ENCODE measurements at places on chromosomes 1 and 21.

GRCh38 chr1:203406446-203407045 is 55.6 kb upstream of the FMOD start:
- DNase-seq = no peak

GRCh38 chr1:210490781-210491180 is 162.1 kb downstream of the HHAT start:
- DNase-seq = no peak

DNA sequence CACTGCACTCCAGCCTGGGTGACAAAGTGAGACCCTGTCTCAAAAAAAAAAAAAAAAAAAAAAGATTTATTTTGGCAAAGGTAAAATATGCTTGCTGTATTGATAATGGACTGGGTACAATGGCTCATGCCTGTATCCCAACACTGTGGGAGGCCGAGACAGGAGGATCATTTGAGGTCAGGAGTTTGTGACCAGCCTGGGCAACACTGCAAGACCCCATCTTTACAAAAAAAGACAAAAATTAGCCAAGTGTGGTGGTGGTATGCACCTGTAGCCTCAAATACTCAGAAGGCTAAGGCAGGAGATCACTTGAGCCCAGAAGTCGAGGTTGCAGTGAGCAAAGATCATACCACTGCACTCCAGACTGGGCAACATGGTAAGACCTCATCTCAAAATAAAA is 6.3 kb downstream of the SF3A3 start:
- no peak for DNase-seq

DNA sequence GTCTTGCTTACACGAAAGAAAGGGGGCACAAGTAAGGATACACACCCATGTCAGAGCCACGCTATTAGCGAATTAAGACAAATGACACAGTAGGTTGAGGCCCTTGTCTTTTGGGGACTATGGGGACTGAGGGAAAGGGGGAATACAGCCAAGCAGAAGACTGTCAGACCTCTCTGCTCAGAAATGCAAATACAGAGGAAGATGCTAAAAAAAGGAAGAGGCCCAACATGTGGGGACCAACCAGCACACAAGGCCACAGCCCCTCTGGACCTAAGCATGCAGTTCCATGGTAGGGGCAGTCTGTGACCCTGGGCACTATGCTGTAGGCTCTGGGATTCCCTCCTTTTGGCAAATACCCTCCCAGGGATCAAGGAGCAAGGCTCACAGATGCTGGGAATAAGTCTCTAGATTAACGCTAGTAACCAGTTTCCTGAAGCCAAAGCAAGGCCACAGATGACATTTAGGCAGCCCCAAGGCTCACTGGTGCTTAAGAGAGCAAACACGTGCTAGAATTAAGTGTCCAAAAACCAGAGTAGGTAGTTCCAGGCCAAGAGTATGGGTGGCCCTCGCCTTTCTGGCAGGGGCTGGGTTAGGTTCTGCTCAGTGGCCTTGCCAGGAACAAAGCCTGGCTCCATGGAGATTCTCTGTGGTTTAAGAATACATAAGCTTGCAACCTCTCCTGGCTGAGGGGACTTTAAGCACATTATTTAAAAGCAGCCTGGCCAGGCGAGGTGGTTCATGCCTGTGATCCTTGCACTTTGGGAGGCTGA is 38.2 kb downstream of the RABIF start:
- DNase-seq = no peak

DNA sequence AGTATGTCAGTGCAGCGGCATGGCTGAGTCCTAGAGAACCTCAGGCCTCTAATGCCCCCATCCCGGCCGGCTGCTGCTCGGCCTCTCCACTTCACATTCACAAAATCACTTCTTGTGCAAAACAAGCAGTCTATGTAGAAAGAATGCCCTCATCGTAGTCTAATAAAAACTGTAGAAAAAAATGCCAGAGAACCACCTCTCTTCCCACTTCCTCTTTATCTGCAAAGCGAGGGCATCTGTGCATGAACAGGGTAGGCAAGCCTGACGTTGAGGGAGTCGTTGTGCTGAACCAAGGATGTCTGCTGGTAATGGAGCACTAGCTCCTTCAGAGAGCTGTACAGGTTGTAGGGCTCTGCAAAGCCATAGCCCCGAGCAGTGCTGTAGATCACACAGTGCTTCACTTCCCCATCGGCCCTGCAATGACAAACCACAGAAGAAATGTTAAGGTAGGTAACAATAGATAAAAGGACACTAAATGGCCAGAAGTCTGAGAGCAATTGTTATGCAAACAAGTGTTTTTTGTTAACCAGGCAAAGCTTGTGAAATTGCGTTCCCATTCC is 88.9 kb downstream of the PIK3R3 start:
- no peak for DNase-seq

GRCh38 chr1:159421821-159422220 is 10.2 kb upstream of the OR10J4 start:
- DNase-seq = no peak

- no peak for DNase-seq
These were observed 1.0 kb downstream of the FTCD start for GRCh38 chr21:46154155-46154954.

DNA sequence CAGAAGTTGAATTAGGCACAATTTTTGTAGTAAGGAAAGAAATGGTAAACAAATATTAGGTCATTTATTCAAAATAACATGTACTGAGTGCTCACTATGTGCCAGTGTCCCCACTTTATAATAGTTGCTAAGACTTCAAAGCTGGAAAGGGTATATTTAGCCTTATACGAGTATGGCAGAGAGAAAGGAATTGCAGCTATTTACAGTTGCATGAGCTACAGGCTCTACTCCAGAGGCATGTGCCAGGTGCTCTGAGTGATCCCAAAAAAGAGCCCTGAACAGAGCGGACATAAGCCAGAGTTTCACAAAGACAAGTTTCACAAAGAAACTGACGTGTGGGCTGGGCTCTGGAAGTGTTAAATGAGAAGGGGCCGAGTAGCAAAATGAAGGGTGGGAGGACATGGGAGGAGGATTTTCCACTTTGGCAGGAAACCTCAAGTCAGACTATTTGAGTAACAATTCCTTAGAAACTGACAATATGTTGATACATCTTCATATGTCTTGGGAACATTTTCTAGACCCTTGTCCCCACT is 40.9 kb downstream of the FASLG start:
- DNase-seq = no peak

DNA sequence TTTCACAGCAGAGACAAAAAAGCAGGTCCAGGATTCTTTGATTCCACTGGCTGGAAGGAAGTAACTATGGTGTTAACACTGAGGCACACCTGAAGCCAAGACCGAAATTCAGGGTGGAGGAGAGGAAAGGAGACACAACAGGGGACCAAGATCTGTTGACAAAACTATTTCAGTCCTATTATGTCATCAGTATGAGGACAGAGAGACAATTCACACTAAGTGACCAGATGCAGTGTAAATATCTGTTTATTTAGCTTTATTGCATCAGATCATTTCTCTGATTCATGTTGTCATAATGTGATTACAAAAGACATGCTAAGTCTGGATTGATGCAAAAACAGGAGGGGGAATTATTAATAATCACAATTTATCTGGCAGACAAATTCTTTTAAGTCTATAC is 118.8 kb downstream of the SIPA1L2 start:
- no peak for DNase-seq

GRCh38 chr1:67401443-67401842 is 28.8 kb downstream of the SERBP1 start:
- no peak for DNase-seq

DNA sequence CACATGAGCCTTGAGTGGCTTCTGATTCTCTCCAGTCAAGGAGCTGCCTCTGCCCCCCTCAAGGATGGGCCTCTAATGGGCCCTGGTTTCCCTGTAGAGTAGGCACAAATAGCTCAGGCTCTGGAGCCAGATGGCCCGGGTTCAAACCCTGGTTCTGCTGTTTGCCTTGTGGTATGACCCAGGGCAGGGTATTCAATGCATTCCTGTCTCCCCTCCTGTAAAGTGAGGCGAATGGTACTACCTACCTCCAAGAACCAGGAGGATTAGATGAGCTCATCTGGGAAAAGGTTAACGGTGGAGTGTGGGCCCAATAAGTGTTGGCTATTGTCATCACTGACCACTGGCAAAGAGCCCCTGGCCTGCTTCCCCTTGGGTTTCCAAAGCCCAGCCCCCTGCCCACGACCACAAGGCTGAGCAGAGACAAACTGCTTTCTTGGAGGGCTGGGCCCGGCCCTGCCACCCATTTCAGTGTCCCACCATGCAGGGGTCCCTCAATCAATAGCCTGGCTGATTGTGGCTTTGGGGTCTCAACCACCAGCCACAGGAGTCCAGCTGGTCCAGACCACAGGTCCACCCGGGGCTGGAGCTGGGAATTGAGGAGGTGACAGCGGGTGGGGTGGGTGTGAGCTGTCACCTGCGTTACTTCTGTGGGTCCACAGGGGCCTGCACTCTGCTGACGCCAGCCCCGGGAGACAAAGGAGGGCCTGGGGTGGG is 115.6 kb upstream of the RUNX3 start:
- no peak for DNase-seq

DNA sequence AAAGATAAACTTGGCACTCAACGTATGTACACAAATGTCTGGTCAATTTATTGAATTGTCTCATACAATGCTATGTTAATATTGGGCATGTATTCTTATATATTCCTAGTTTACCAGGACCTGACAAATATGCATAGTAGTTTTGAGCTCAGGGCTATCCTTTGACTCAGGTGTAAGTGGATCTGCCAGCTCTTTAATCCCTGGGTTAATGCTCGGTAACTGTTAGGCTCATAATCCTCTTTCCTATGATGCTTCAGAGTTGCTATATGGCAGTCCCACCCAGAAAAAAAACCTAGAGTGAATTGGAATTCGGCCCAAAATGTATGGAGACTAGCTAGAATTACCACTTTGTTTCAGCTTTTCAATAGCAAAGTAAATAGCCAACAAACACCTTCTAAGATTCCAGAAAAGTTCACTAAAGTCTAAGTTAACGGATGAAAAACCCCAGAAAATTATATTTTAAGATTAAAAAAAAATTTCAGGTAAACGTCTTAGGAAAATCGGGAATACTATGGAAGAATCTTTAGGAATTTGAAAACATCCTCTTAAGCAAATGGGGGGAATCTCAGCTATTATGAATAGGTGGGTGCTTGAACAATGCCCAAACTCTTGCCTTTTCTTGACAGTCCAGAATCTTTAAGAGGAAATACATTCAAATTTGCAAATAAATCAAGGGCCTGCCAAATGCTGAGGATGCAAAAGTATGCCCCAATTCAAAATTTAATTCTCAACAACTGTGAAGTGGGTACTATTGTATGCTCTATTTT is 10.9 kb downstream of the H3-3A start:
- no peak for DNase-seq

GRCh38 chr1:150514913-150515327 is 632 bp upstream of the FALEC start:
- no peak for DNase-seq

GRCh38 chr1:187051618-187052232 is 223.0 kb downstream of the PLA2G4A start:
- peak; percentile 20 for DNase-seq

DNA sequence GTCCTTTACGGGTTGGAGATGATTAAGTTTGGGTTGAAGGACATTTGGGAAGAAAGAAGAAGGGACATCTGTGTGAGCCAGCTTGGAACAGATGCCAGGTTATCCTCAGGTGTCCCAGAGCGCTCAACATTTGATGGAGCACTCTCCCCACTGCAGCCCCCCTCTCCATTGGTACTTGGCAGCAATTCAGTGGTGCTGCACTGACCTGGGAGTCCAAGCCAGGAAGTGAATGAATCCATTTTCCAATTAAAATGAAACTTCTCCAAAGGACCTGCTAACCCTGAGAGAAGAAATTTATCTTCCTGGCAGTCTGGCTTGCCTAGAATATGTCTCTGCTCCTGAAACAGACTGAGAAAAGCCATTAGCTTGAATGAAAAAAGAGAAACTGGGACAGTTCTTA is 67.1 kb downstream of the FGGY start:
- DNase-seq = no peak

- DNase-seq = no peak
These were observed 2.0 kb downstream of the MTARC2 start for GRCh38 chr1:220750131-220750515.

DNA sequence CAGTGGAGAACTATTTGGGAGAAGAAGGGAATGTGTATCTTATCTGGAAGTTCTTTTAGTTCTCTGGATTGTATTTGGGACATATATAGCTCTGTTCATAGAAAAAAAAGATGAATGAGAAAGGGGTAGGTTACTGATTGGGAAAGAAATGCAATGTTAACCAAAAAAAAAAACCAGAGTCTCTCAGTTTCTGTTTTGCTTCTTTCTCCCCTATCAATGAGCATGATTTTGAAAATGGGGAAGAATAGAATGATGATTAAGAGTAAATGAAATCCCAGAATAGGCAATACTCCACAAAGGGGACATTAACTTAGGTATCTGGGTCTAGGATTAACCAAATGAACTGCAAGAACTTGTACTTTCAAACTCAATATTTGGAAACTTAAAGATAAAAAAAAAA is 92.9 kb downstream of the RHOU start:
- no peak for DNase-seq

DNA sequence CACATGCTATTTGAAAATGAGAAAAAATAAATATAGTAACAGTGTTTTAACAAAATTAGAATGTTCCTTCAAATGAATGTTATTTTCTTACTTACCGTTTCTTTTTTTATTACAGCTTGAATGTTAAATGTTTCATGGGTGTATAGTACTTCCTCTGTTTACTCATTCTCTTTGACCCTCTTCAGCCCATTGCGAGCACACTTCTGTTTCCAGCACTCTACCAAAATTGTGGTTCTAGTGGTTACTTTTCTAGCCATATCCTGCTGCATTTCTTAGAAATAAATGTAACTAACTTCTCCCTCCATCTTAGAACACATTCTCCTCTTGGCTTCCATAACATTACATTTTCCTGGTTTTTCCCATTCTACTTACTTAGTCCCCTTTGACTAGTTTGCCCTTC is 190.0 kb upstream of the C1orf105 start:
- no peak for DNase-seq

DNA sequence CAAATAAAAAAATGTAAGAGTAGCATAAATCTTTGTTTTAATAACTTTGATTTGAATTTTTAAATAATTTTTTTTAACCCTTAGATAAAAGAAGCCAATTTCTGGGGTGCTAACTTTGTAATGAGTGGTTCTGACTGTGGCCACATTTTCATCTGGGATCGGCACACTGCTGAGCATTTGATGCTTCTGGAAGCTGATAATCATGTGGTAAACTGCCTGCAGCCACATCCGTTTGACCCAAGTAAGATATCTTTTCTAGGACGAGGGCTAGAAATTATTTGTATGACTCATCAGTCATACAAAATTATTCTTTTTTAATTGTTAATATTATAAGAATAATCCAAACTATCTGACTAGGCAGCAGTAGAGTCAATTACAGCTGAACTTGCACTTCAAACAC is 71.2 kb downstream of the GPR161 start:
- no peak for DNase-seq

GRCh38 chr1:203338335-203339036 is 12.4 kb downstream of the FMOD start:
- peak; percentile 62 for DNase-seq

- DNase-seq = no peak
These were observed 5.8 kb upstream of the ERG start for GRCh38 chr21:38504066-38504465.

DNA sequence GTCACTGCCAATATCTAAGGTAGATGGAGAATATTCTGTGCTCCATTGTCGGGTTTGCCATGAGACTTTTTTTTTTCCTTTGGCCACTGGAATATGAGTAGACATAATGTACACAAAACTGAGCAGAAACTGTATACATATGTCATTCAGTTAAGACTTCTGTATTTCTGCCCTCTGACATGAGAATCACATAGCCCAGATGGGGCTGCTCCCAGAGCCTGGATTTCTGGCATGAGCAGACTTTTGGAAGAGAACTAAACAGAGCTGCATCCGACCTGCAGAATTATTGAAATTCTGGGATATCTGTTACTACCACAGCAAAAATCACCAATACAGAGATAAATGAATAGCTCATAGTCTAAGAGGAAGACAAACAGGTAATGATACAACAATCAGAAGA is 62.3 kb downstream of the DAB1 start:
- DNase-seq = no peak

All from urothelium cell line (cell line).